ENCODE measurements at places on chromosomes 6 and 20. TPM values are rescaled to one million over a fixed set of nuclear protein-coding genes. Genes with fewer than 3 reads are reported as not detected.

DNA sequence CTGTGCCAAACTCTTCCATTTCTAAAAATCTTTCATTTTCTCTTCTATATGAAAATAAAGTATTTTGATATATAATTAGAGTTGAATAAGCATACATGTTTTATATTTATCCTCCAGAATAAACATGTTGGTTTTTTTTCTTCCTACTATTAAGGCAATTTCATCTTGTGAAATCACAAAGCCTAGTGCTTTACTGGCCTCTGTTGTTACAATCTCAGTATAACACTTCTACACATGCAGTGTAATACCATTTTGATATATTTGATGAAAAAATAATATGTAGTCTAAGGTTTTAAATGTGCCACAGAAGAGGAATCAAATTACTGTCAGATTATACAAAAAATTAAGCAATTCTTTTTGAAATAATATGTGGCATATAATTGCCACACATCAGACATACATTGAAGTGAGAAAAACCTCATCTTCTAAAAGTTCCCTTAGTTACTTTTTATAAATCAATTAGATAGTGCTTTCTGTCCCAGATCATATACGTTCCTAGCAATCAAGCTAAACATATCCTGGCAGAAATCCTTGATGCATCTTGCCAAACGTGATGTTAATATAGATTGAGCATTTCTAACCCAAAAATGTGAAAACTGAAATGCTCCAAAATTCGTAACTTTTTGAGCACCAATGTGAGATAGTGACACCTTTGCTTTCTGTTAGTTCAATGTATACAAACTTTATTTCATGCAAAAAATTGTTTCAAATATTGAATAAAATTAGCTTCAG, 225.1 kb upstream of the MANEA start:
- no peak for DNase-seq
- no peak overlapping the region for H3K4me3 ChIP-seq
- no peaks in the 10 kb centered on the region for H3K4me1 ChIP-seq
- H3K27me3 ChIP-seq, result no peaks in the 10 kb centered on the region
- no peaks in the 10 kb centered on the region for H3K36me3 ChIP-seq

DNA sequence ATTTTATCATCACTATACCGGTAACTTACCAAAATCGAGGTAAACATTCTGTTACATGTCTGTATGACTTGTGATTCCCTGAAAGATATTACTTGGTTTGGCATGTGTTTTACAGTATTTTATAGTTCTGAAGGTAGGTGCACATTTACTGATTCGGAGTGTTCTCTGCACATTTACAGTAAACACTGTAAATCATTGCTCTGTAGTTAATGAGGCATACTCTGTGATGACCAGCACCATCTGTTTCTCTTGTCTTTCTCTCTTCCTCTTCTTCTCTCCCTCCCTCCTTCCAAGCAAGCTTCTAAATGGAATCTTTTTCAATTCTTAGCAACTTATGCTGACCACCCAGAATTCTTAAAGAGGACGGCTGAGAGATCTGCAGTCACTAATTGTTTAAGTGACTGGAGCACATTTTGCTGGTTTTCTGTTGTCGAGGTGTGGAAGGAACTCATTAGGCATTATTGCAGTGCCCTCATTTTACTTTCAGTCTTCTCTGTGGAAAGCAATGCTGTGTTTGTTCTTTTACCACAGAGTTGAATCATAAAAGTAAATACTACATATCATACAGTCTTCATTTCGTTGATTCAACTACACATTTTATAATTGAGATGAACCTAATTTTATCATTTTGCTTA, 126.5 kb downstream of the UTRN start:
- no peak overlapping the region for H3K27ac ChIP-seq
- H3K4me1 ChIP-seq, result peaks cover 19% of the 10 kb centered on the region
- H3K4me3 ChIP-seq, result peak overlapping the region; percentile 61
- H3K36me3 ChIP-seq, result no peaks in the 10 kb centered on the region

GRCh38 chr6:114290864-114291263, 52.0 kb downstream of the HS3ST5 start:
- no peak overlapping the region for H3K4me3 ChIP-seq
- H3K4me1 ChIP-seq, result no peaks in the 10 kb centered on the region
- no peaks in the 10 kb centered on the region for H3K36me3 ChIP-seq
- H3K27ac ChIP-seq, result no peak overlapping the region
- no peaks in the 10 kb centered on the region for H3K27me3 ChIP-seq

DNA sequence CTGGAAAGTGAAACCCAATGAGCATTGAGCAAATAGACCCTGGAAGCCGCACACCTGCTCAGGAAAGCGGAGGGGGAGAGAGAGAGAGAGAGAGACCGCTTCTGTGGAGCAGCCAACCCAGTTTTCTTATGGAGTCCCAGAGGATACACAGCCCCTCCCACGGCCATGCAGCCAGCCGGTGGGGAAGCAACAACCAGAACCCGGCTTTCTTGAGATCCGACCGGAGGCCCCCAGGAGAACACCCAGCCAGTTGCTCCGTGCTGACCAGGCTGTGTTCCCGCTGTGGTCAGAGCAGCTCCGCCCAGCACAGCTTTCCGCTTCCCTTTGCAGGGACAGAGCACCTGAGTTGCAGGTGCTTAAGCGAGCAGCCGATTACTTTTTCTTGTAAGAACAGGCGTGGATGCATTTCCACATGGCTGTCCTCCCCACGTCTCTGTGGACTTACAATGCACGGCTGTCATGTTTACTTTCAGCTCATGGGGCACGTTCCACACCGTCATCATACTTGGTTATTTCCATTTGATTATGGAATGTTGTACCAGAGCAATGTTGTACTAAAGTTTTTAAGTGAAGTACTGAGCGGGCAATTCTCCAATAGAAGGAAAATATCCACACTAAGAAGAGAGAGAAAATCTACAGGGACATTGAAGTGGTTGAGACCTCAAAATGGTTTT, 381.9 kb downstream of the THBS2 start:
- H3K27ac ChIP-seq, result no peak overlapping the region
- no peaks in the 10 kb centered on the region for H3K27me3 ChIP-seq
- H3K36me3 ChIP-seq, result no peaks in the 10 kb centered on the region
- H3K4me1 ChIP-seq, result no peaks in the 10 kb centered on the region

DNA sequence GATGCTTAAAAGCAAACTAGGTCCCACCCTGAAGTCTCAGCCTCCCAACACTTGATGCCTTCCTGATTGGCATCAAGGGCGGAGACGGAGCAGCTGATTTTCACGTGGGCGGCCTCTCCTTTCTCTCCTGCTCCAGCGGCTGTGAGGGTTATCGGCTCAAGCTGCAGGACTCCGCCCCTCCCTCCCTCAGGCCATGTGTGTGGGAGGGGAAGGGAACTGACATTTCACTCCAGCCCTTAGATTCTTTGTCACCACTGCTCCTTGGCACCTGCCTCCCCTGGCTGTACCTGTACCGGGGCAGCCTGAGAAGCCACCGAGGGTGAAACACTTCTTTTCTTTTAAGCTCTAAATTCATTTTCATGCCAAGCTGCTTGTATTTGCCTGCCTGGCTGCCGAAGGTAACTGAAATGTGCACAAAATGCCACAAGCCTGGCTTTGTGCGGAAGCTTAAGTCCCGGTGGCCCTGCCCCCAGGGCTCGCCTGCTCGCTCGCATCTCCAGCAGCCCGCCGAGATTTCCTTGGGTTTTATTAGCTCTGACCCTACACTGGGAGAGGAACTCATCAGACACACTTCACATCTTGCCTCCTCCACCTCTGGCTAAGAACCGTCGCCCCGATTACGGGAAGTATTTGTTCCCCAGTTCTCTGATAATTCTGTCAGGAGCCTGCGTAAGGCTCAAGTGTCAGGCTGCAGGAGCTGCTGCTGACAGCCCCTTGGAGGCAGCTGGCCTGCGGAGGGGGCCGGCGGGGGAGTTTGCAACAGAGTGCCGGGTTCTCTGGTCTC, 9.6 kb upstream of the CPNE5 start:
- peaks cover 11% of the 10 kb centered on the region for H3K36me3 ChIP-seq
- DNase-seq, result no peak
- no peak overlapping the region for H3K4me3 ChIP-seq

The WFDC2 gene
- total RNA-seq, result not detected

The SEL1L2 gene
- total RNA-seq, result not detected

The MYMX gene
- not detected for total RNA-seq

The UNC5CL gene
- total RNA-seq, result 4.4 TPM
